Activated CD8-positive, alpha-beta memory T cell treated with anti-CD3 and anti-CD28 coated beads, Interleukin-2, amount 50 U/mL, for 48 hours (primary cell): ENCODE measurements at places on chromosomes 16 and 17.

GRCh38 chr17:17114592-17115225 is 72.5 kb downstream of the MPRIP start:
- no peak for DNase-seq

- no peak for DNase-seq
Observed at GRCh38 chr16:57360321-57360935, 1.8 kb downstream of the CCL22 start.

GRCh38 chr17:81171941-81172340 is 5.9 kb upstream of the AATK start:
- DNase-seq: no peak

- DNase-seq: no peak
Observed at GRCh38 chr16:80356365-80356764, 184.4 kb upstream of the DYNLRB2 start.

DNA sequence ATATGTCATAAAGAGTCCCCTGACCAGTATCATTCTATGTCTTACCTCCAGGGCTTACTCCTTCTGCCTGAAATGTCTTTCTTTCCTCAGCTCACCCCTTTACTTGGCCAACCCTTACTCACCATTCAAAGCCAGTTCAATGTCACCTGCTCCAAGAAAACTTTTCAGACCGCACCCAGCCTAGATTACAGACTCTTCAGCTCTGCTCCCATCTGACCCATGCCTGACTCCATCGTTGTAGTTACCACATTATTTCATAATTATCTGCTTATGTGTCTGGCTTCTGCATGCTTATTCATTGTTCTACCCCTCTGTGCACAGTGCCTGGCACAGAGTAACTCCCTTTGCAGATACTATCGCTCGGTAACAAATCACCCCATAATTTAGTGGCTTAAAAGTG is 62.5 kb upstream of the TOB1 start:
- DNase-seq: no peak

- peak; percentile 51 for DNase-seq
Observed at GRCh38 chr17:3739422-3740124, 15.9 kb downstream of the HASPIN start.

DNA sequence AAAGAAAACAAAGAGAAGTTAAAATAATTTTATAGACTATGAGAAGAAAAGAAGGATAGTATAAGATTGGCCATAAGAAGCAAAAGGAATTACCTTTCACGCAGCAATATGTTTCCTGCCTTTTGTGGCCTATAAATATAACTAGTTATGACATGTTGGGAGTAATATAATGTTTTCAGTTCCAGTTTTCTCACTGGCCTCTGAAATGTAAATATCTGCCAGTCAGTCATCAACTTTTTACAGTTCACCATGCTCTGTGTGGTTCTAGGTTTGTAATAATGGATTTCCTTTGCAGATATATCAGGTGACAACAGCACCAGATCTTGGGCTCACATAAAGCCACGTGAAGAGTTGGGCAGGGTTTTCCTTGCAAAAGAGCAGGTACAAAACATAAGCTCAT is 94.3 kb downstream of the ABCA8 start:
- no peak for DNase-seq

DNA sequence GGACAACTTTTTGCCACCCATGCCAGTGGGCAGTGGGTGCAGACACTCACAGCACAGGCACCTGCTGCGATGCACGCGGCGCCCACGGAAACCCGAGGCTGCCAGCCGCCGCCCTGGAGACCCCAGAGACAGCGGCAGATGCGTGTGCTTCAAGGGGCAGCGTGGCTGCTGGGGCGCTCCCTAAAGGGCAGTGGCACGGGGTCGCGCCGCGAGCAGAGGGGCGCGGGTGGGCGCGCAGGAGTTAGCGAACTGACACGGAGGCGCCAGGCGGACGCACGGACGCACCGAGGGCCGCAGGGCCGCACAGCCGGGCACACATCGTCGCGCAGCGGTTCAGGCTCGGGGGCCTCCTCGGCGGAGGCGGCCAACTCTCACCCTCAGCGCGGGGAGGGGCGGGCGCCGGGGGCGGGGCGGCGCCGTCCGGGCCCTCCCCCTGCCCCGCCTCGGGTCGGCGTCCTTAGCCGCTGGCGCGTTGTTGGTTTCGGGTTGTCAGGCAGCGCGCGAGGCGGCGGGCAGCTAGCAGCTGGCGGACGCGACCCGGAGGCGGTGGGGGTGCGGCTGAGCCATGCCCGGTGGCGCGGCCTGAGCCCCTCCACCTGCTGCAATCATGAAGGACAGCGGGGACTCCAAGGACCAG is at the start of gene KIF19:
KIF19 (plus strand) TSS at position 484 of the 637 bp plus-strand sequence; CDS start at position 608, 124 bp downstream.
- DNase-seq: peak; percentile 82

DNA sequence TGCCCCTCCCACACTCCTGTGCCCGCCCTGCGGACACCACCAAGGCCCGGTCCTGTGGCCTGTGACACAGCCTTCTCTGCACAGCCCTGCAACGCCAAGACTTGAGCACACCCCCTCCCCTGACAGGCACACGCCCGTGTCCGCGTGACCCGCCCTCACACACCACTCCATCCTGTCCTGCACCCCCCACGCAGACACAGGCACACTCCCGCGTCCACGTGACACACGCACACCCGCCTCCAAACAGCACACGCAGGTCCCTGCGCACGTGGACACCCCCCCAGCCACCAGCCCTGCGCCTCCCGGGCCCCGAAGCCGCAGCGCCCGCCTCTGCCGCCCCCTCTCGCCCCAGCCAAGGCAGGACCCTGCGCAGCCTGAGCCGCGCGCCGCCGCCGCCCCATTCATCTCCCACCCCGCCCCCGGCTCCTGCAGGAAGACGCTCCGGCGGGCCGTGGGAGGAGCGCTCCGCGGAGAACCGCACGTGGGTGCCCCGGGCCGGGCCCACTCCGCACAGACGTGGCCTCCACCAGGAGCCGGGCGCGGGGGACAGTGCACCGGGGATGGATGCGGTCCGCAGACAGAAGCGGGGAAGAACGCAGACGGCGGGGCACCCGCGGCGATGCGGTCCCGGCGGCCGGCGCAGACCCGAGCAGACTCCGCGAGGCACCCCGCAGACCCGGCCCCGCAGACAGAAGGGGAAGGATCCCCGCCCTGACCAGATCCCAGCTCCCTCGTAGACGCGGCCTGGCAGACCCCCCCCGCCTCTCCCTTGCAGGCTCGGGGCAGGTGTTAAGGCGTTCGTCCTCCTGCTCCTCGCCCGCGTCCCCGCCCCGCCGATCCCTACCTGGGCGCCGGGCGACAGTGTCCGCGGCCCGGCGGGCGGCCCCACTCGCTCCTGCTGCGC is 506 bp downstream of the CAMKK1 start:
- peak; percentile 77 for DNase-seq

GRCh38 chr17:63358111-63358839 is 87.8 kb downstream of the CYB561 start:
- DNase-seq: no peak

GRCh38 chr16:2712546-2712945 is 7.5 kb downstream of the PRSS27 start:
- DNase-seq: no peak

DNA sequence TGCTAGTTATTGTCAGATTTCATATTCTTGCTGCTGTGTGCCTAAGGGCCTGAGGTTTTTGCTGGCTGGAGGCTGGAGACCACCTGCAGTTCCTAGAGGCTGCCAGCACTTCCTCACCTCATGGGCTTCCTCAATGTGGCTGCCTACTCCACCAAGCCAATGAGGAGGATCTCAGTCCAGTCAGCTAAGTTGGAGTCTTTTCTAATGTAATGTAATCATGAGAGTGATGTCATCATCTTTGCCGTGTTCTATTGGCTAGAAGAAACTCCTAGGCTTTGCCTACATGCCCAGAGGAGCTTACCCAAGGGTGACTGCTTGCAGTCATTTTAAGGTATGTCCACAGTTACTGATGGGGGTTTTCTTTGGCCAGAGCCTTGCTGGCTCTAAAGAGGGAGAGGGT is 53.0 kb downstream of the SOCS3 start:
- no peak for DNase-seq

DNA sequence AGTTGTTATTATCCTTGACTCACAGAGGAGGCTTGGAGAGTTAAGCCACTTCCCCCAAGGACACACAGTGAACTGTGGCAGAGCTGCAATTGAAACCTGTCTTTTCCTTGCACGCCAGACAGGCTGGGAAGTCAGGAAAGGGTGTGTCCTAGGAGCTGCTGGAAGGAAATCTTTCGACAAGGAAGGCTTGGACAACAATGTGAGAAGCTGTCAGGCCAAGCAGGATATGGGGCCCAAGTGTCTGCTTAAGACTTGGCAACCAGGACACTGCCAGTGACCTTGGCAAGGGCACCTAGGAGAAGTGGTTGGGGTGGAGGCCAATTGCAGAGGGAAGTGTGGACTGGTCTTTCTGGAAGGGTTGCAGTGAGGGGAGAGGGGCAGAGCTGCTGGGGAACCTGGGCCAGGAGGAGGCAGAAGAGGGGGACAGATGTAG is 2.1 kb upstream of the CAMKK1 start:
- DNase-seq: no peak

DNA sequence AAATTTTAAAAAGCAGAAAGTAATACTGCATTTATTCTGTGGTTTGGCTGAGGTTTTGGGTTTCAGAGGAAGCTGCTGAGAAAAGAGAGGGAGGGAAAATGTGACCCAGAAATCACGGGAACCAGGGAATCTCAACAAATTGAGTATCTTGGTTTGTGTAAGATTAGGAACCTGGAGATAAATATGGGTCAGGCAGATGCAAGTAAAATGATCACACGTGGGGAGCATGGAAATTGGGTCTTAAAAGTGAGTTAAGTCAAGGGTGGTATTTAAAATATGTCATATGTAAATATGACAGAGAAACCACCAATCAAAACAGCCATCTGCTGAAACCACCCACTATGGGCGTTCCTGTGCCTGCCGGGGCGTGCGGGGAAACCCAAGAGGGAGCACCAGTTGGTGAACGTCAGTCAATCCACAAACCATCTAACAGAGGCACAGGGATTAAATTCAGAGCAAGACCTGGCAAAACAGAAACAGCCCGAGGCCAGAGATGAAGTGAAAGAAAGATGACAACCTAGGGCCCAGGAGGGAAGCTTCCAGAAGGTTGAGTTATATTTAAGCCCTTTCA is 33.4 kb downstream of the CDH13 start:
- DNase-seq: peak; percentile 58

GRCh38 chr17:3502466-3502865 is 26.7 kb downstream of the ASPA start:
- no peak for DNase-seq

- no peak for DNase-seq
Observed at GRCh38 chr16:17101646-17102045, 369.1 kb downstream of the XYLT1 start.

DNA sequence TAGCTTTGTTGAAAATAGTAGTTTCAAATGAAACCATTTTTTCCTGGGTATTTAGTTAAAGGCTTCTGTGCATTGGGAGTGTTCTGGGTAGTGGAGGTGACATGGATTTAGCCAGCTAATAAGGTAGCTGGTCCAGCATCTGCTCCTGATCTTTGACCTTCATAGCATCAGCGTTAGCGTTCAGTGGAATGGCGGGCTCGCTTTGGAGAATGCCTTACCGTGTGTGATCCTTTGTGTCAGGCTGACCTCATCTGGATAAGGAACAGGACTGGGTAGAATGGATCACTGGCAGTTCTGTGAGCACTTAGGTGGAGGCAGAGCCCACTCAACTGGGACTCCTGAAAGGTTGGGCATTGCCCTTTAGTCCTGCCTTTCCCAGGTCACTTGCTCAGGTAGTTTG is 3.7 kb downstream of the SAP30BP start:
- no peak for DNase-seq

DNA sequence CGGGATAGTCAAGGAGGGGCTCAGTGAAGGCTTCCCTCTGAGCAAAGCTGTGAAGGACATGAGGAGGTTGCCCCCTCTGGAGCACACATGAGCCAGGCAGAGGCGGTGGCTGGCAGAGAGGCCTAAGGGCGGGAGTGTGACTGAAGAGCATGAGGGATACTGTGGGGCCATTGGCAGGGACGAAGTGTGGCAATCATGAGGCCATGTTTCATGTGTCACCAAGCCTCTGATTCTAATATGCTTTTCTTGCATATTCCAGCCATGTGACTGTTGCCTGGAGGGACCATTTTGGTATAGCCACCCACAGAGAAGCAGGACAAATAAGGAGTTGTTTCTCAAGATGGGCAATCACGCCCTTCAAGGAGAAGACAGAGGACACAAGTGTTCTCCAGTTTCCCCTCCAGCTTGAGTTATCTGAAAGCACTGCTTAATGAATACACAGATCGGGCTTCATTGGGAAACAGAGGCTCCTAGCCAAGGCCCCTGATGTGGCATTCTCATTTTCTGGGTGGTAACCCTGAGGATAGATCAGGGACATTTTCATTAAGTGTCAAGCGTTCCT is 68.0 kb downstream of the AKAP1 start:
- DNase-seq: no peak

GRCh38 chr17:67990909-67991308 is 5.4 kb downstream of the C17orf58 start:
- no peak for DNase-seq

DNA sequence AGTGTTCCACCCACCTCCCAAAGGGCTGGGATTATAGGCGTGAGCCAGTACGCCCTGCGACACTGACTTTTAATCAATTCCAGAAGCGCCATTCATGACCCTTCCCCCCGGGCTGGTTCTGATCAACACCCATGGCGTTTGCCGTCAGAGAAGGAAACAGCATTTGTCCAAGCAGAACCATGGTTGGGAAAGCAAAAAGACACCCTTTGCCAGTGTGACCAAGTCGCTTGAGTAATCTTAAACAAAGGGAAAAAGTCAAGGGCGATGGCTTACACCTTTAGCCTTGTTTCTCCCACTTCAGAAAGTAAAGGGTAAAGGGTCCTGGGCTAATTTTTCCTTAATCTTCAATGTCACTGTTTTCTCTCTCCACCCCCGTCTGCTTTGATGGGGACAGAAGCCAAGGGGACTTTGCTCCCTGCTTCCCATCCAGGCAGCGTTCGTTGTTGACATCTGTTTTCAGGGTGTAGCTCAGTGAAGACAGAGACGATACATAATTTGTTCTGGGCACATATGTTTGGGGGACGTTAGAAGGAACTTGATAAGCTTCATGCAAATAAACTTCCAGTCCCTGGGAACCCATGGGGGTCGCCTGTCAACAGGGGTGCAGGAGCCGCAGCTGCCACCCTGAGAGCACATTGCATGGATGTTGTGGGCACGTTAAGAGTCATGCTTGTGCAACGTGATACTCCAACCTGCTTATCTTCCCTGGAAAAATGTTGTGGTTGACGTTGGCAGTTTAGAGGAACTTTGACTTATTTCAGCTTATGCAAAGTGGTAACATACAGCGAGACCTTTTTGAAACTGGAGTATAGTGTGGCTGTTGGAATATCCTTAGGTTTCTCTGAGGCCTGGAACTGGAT is 50.6 kb upstream of the TANGO6 start:
- no peak for DNase-seq

GRCh38 chr17:40168262-40168832 is 8.9 kb upstream of the RAPGEFL1 start:
- no peak for DNase-seq

- no peak for DNase-seq
Observed at GRCh38 chr16:49834531-49835151, 21.3 kb downstream of the ZNF423 start.

GRCh38 chr16:65122724-65123395 is 997 bp upstream of the CDH11 start:
- DNase-seq: no peak

GRCh38 chr16:898761-899682 is 71.8 kb downstream of the LMF1 start:
- DNase-seq: no peak

GRCh38 chr17:45640141-45640850 is 143.8 kb upstream of the CRHR1 start:
- DNase-seq: peak; percentile 86
